ENCODE measurements at places on chromosomes 7 and 10.

DNA sequence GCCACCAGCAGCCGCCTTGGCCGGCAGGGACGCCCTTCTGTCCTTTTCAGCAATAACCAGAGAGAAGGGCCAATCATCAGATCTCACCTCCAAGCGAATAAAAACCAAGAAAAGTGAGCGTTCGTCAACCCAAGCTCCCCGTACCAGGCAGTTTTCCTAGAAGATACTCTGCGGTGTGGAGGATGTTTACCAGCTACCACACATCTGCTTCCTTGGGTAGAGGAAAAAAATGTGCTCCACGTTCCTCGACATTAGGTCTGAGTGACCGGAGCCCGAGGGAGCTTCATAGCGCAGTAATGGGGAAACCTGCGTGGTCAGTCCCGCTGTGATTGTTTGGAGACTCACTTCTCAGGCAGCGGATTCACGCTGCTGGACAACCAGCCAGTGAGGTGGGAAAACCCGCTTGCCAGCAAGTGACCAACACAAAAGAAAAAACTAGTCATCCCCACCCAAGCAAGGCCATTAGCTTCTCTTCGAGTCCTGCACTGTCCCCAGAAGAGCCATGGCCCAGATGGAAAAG is 73.0 kb downstream of the ZRANB1 start:
- no peak for DNase-seq

DNA sequence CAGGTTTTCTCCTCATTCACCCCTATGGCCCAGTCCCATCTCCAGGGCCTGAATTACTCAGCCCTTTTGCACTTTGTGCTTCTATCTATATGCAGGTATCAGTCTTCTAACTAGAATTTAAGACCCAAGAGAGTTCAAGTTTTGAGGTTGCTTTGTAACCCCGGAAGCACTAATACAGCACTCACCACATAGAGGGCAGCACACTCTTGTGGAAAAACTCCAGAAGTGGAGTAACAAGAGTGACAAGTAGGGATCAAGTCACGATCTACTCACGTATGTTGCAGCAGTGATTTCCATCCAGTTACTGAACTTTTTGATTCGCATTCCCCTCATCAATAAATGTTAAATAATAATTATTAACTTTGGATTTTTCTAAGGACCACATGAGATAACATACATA is 151.0 kb downstream of the CHCHD3 start:
- no peak for DNase-seq

GRCh38 chr7:35747611-35748010 is 52.7 kb upstream of the HERPUD2 start:
- DNase-seq = no peak

DNA sequence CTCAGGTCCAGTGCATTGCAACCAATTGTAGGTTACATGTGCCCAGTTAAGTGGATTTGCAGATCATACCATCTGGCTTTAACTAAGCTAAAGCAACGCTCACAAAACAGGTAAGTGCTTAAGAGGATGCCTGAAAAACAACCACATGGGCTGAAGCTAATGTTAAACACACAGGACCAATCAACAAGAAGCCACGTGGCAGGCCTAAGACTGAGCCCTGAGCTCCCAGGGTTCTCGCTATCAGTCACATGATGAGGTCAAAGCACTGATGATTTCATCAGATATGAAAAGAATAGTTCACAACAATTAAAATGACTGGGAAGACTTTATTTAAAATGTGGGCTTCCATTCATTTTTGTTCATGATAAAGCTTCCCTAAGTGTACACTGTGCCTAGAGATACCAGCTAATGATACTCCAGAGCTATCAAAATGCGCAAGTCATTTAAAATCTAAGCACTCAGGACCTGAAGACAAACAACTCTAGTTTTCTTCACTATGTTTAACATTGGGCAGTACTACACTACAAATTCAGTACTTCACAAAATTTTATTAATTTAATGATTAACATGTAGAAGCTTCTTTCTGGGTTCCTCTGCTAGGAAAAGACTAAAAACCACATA is 90.6 kb downstream of the PIP4K2A start:
- no peak for DNase-seq

- DNase-seq = no peak
These were observed 2.4 kb upstream of the MKLN1 start for GRCh38 chr7:131325179-131325840.

DNA sequence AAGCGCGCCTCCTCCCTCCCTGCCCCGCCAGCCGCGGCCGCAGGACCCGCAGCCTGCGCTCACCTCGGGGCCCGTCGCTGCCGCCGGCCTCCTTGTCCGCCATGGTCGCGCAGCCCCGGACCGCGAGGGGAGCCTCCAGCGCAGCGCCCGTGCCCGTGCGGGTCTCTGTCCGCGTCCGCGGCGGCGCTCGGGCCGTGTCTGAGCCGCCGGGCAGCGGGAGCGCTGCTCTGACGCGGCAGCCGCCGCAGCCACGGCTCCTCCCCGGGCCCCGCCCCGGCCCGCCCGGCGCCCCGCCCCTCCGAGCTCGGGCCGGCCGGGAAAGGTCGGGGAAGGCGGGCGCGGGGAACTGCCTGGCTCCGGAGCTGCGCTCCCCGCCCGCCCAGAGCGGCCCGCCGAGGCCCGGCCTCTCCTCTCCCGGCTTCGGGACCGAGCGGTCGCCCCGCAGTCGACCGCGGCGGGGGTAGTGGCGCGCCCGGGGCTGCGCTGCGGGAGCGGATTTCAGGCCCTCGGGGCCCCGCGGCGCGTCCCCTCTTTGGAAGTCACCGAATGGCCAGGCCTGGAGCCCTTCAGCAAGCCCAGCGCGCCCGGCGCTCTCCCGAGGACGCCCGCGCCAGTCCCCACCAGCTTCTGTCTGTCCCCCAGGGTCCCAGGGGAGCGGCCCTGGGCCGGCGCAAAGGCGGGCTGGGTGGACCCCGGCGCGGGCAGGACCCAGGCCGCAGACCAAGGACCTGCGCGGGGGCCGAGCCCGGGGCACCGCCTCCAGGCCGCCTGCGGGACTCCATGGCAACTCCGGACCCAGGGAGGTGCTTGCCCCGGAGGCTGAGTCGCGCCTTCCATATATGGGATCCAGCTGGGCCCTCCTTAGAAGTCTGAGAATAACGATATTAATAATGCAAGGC is at the start of gene HSPA12A:
Gene HSPA12A, minus strand, starts transcription at position 200 of the 899 bp plus-strand sequence. Its CDS starts 97 bp downstream, at position 103.
- no peak for DNase-seq

GRCh38 chr10:35633006-35633980 is 8.8 kb downstream of the FZD8 start:
- DNase-seq = no peak

DNA sequence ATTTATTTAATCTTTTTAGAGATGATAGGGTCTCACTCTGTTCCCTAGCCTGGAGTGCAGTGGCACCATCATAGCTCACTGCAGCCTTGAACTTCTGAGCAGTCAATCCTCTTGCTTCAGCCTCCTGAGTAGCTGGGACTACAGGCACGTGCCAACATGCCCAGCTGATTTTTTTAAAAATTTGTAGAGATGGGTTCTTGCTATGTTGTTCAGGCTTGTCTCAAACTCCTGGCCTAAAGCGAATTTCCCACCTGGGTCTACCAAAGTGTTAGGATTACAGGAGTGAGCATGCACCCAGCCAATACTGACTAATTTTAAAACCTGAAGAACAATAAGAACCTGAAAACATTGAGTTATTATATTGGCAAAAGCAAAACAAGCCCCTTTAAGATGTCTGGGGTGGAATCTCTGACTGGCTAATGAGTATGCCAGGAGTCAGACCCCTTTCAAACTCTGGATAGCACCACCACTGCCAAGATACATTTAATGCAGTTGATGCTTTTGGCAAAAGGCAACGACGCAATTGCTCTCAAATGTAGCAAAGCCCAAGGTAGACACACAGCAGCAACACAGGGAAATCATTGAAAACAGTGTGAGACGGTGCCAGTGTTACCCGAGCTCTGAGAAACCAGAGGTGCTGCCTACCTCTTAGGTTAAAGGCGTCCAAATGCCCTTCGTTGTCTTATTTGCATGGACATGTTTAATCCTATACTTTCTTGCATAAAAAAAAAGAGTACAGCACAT is 40.7 kb upstream of the TOMM7 start:
- DNase-seq = no peak

GRCh38 chr7:14900051-14900450 is 2.5 kb downstream of the DGKB start:
- DNase-seq = no peak

- DNase-seq = no peak
These were observed 39.0 kb downstream of the ZNF438 start for GRCh38 chr10:30992681-30993080.

DNA sequence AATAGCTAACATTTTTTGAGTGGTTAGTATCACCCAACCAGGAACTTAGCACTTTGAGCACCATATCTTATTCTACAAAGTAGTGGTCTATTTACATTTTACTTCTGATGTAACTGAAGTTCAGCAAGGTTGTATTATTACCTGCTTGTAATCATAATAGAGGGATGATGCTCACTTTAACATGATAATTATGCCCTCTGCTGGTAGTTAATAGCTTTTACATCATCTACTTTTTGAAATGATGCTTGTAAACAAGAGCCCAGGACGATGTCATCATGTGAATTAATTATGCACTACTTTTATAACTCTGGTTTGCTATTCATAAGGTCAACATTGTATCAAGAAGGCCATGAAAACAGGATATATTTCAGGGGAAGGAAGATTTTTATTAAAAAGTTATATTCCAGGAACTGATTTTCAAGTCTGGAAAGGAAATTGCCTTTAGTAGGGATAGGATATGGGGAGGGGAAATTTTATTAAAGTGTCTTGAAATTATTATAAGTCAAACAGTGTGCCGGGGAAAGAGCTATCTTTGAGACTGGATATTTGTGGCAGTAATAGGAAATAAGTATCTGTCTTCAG is 80.3 kb upstream of the SCIN start:
- DNase-seq = no peak

GRCh38 chr7:30093420-30093952 is 41.3 kb upstream of the MTURN start:
- DNase-seq = no peak

DNA sequence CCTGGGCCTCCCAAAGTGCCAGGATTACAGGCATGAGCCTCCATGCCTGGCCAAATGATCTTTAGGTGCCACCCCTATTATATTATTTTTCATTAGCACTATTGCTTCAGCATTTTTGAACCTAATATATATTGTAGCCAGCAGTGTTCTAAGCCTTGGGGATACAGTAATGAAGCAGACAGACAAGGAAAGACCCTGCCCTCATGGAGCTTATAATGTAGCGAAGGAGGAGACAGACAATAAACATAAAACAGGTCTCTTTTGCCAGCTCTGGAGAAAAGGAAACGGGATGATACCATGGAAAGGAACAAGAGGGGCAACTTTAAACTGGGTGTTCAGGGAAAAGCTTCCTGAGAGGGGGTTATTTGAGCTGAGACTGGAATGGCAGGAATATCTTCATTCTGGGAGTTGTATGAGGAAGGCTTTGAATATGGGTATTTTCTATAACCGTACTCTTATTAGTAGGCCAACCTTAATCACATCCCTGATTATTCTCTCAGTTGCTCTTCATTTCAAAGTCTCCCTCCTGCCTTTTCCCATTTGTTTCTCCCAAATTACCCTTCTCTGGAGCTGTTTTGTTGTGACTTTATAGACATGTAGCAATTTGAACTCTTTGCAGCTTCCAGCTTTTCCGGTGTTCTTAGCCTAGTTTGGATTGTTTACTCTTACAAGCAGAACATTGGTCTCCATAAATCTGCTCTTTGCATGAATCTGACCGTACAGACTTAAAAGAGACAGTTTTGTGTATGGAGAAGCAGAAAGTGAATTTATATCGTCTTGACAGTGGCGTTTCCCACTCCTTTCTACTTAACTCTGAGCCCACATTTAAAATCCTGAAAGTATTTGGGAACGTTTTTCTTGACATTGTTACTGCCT is 19.0 kb downstream of the PRKAR2B start:
- no peak for DNase-seq

DNA sequence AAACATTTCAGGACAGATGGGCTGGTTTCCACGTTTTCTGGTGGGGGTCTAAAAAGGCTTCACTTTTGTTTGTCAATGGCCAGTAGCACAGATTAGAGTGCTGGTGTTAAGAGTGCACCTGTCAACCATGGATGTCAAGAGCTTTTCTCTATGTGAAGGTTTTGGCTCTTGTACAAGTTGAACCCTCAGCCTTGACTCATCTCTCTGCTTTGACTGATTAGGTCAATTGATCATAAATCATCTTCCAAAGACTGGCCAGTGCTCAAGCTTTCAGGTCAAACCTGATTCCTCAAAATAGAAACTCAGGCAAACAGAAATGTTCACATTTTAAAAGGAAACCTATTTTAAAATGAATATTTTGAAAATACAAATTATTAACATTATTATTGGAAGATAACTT is 59.6 kb upstream of the SP4 start:
- no peak for DNase-seq

DNA sequence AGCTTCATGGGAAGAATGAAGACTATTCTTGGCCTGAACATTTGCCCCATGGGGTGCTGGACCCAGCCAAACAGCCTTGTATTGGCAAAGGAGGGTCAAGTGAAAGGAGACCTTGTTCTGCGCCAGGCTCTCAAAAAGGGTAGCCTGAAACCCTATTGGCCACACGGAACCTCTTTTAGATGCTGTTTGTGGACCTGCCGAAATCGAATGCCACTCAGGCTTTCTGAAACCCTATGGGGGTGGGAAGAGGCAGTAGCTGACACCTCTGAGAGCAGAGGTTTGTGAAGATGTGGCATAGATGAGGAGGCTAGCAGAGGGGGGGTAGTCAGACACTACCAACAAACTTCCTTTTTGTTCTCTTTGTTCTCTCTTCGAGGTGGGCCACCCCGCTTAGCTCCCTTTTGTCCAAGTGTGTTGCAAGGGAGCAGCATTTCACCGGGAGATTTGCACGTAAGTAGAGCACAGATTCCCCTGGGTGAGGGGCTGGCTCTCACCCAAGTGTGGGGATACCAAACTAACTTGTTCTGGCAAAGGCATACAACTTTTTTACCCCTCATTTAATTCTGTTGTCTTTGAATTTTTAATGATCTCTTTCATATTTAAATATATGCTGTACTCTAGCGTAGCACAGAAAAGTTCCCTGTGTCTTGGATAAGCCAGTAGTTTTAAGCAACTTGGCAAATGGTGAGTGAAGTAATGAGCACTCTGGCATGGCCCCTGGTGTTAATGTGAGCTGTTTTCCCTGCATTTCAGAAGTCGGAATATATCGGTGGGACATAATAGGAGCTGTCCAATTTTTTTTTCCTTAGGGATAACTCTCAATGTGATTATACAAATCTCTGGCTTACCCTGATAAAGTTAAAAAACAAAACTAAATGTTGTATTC is 107.7 kb downstream of the SEPTIN7 start:
- no peak for DNase-seq

DNA sequence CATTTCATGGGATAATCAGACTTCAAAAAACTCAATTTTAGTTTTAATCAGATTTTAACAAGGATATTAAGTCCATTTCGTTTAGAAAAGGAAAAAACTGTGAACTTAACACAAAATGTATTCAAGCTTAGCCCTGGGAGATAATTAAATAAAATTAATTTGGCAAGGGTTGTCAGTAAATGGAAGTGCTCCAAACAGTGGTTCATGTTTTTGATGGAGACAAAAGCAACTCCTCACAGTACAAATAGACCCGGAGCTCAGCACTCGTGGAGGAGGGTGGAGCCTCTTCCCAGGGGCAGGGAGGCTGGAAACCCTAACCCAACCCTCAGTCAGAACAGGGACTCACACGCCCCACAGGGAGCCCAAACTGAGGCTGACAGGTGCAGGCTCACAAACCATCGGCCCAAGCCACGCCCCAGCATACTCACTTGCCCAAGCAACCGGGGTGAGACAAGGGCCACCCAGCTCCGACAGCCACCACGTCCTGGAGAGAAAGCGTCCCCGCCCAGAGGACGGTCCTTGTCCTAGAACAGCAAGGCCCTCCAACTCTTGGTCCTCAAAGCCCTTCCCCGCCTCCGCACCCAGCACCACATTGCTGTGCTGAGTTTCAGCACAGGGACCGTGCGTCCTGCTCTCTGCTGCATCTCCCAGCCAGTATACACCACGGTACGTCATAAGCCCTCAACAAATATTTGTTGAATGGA is 39.8 kb downstream of the MAD1L1 start:
- DNase-seq = no peak

- no peak for DNase-seq
These were observed 242.4 kb upstream of the GLI3 start for GRCh38 chr7:42479452-42479815.
